Neural crest cell (in vitro differentiated cells): ENCODE measurements at places on chromosomes 7 and 10. TPM values are rescaled to one million over a fixed set of nuclear protein-coding genes. Genes with fewer than 3 reads are reported as not detected.
A peak's percentile ranks its signal among the peaks of the same experiment; 100 is the strongest.

CADPS2 gene
- 3.1 and 3.7 TPM in 2 replicates for total RNA-seq

DIP2C gene
- 21.7 and 22.7 TPM in 2 replicates for total RNA-seq

DNA sequence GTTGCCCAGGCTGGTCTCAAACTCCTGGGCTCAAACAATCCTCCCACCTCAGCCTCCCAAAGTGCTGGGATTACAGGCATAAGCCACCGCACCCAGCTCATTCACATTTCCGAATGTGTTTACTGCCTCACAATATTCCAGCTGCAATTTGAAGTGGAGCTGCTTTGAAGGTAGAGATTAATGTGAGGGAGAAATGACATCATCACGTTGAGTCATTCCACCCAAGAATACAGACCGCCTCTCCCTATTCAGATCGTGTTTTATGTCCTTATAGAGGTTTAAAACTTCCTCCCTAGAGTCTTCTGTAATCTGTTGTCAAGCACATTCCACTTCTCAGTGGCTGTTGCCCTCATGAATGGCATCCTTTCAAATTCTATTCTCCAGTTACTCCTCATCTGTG lies 100.4 kb upstream of the PDGFA start:
- no peak for DNase-seq

DNA sequence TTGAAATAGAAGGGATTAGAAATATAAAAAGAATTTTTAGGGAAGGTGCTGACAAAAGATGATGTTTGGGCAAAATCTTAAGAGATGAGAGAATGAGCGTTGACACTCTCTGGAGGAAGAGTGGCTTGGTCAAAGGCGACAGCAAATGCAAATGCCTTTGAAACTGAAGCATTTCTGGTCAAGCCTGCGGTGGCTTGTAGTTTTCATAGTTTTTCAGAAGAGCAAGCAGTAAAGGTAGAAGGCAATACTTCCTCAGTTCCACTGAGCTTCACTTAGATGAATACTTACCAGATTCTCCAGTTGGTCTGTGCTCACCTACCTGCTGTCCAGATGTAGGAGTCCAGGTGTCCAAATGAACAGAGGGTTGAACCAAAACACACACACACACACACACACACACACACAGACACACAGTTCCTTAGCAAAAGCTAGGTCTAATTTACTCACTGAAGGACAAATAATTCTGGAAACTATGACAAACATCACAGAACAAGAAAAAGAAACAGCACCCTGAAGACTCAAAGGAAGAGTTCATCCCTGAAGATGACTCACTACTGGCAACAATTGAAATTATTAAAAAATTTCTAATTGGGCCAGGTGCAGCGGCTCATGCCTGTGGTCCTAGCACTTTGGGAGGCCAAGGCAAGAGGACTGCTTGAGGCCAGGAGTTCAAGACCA lies 12.1 kb upstream of the STK17A start:
- DNase-seq, result no peak

DNA sequence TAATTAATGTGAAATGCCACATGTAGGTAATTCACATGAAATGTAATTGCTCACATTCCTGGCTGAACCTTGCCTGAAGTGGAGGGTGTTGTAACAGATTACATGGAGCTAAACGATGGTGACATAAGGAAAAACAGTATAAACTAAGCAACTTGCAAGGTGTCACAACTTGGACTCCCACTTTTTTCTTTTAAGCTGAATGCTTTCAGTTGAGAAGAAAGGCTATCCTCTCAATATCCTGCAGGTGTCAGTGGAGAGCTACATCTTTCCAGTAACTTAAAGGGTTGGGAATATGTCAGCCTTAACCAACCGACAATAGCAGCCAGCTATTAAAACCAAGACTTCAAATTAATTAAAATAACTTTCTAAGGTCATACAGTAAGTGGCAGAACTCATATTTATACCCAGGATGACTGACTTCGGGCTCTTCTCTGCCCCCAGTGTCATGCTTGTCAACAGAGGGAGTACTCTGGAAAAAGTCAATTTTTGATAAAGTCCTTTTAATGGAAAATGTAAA lies 33.7 kb downstream of the NRBF2 start:
- peak; percentile 20 for DNase-seq
